Activated CD8-positive, alpha-beta memory T cell treated with anti-CD3 and anti-CD28 coated beads for 1 hour (primary cell): ENCODE measurements at places on chromosomes 5 and 9.

GRCh38 chr9:93071464-93071863, 13.0 kb downstream of the SUSD3 start:
- DNase-seq: no peak

- no peak for DNase-seq
Measured at GRCh38 chr9:37611014-37611413, 18.6 kb upstream of the TOMM5 start.

GRCh38 chr9:4192450-4192849, 107.4 kb downstream of the GLIS3 start:
- DNase-seq: no peak

- DNase-seq: no peak
Measured at GRCh38 chr5:142800776-142801494, 30.8 kb downstream of the ARHGAP26 start.

GRCh38 chr5:157672976-157673375, 1.6 kb downstream of the C5orf52 start:
- no peak for DNase-seq

DNA sequence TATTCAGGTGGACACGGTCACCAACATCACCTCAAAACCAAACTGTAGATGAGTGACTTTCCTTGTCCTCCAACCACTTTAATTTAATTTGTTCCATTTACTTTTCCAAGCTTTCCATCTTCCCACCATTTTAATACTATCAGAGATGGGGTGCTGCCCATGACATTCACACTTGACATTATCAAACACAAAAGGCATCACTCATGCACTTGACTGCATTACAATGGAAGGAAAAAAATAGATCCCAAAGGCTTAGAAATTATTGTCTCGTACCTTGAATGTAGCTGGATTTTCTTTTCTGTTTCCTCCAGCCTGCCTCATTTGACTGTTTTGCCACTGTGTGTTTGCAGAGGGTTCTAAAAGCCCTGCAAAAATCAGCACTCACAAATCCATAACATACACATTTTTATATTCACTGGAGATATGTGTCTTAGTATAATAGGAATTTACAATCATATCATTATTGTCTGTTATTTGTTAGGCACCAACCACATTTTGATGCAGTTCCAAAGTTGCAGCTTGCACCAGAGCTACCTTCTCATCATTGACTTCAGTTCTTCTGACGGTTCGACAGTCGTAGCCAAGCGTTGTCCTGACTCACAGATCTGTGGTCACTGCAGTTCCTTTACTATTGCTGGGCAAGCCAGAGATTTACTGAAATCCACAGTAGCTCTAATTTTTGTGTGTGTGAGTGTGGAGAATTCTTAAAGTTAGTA, 712.3 kb upstream of the WWC1 start:
- DNase-seq: no peak

GRCh38 chr5:67164856-67165525, 31.6 kb downstream of the CD180 start:
- DNase-seq: no peak

DNA sequence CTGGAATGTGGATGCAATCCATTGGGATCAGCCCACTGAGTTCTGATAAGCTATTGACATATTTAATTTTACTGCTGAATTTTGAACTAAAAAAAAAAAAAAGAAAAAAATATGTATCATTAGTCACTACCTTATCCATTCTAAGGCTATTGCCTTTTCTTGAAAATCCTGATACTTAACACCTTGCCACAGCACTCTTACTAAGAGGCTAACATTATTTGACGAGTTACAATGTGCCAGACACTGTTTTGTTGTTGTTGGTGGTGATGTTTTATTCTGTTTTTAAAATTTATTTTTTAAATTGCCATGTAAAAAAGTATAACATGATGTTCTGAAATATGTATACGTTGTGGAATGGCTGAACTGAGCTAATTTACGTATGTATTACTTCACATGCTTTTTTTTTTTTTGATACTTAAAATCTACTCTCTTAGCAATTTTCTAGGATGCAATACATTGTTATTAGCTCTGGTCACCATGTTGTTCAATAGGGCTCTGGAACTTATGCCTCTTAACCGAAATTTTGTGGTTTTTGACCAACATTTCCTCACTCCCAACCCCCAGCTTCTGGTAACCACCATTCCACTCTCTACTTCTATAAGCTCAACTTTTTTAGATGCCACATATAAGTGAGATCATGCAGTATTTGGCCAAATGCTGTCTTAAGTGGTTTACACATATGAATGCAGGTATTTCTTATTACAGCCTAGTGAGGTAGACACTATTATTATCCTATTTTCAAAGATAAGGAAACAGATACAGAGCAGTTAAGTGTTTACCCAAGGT, 134.8 kb upstream of the PCA3 start:
- no peak for DNase-seq

DNA sequence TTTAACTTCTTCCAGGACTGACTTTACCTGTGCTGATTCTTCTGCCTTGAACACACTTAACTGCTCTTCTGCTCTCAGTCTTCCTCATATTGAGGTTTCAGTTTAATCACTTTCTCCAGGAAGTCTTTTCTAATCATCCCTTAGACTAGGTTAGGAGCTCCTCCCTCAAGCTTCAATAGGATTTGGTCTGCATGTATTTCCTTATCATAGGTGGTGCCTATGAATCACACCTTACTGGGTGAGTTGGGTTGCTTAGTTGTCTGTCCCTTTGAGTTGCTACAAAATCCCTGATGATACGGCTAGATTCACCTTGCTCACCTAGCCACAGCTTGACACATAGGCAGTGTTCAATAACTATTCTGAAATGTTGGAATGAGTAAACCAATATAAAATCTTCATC, 164.4 kb downstream of the DNAH5 start:
- no peak for DNase-seq

DNA sequence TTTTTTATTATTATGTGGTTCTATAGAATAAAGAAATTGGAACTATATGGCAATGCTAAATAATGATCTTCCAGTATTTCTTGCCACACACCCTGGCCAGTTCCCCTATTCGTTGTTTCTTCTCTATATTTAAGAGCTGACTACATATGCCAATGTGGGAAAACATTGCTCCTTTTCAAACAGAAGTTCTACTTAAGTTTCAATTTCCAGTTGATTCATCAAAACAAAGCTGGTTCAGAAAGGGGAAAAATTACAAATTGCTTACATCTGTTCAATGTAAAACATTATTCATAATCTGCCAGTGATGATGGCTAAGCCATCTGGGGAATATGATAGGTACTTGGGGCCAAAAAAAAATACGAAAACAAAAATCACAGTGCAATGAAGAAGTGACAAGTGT, 76.9 kb downstream of the ST8SIA4 start:
- no peak for DNase-seq

- no peak for DNase-seq
Measured at GRCh38 chr5:96408210-96408777, 24.8 kb downstream of the PCSK1 start.

DNA sequence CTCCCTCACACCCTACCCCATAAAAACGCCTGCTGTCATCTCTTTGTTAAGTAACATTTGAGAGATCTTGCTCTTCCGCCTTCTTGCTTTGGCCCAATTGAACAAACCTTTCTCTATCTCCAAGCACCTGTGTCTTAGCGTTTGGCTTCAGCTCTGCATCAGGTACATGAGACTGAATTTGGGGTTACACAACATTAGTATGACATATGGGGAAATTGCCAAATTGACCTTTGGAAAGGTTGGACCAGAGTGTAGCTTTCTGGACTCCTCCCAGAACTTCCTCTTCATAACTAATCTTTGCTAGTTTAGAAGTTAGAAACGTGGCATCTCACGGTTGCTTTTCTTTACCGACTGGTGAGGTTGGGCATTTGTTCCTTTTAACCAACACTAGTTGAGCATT, 3.5 kb upstream of the EXOSC3 start:
- DNase-seq: no peak

GRCh38 chr9:26112724-26113123, 434.5 kb upstream of the TUSC1 start:
- DNase-seq: no peak

DNA sequence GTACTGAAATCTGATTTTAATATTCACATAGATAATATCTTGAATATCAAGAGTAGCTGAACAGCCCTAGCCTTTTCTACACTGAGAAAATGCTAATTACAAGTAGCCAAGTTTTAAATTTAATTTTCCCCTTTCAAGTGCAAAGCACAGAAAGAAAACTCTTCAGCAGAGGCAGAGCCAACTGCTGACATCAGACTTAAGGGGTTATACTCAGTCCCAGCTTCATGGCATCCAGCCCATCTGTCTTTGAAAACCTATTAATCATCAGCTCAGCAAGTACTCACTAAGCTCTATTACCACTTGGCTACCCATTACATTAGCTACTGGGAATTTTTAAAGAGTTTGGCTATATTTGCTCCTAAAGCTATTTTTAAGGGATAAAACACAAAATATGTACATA, 220.5 kb downstream of the SLC12A2 start:
- no peak for DNase-seq

DNA sequence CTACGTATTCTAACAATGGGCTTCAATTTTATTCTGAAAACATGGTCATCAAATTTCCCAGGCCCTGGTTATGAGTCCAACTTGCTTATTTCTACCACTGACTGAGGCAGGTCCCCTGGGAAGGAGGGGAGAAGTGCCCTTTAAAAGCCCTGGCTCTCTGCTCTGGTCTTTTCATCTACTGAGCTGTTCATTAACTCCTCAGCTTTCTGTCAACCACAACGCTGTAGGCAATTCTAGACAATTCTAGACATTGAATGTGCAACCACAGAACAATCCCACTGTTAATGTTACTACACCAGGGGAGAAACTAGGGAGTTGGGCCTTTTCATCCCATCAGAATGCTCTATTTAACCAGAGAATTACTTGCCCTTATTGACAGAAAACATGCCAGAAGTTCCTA, 10.0 kb downstream of the MOCS2 start:
- DNase-seq: no peak

- DNase-seq: no peak
Measured at GRCh38 chr5:110769000-110769681, 30.3 kb downstream of the SLC25A46 start.

GRCh38 chr5:27472000-27472763, 433.8 kb upstream of the CDH9 start:
- DNase-seq: no peak

DNA sequence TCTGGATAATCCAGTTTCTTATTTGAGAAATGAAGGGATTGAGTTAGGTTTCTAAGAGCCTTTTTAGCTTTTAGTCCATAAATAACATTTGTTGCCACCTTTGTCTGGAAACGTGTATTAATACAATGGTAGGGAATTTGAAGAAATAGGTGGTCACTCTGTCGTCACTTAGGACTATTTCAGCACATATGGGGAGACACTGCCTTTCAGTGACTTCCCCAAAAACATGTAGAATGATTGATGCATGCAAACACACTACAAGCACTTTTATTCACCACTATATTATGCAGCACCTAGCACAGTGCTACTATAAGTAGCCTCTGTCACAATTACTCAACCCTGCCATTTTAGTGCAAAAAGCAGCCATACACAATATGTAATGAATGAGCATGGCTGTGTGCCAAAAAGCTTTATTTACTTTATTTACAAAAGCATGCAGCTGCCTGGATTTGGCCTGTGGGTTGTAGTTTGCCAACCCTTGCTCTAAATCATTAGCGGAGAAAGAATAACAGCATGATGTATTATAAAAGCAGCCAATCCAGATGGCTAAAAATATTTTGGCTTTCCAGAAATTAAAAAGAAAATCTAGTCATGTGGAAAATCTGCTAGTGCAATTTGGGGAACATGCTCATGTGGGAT, 154.2 kb upstream of the HMHB1 start:
- DNase-seq: no peak
